ENCODE measurements at places on chromosomes 11 and 22.

DNA sequence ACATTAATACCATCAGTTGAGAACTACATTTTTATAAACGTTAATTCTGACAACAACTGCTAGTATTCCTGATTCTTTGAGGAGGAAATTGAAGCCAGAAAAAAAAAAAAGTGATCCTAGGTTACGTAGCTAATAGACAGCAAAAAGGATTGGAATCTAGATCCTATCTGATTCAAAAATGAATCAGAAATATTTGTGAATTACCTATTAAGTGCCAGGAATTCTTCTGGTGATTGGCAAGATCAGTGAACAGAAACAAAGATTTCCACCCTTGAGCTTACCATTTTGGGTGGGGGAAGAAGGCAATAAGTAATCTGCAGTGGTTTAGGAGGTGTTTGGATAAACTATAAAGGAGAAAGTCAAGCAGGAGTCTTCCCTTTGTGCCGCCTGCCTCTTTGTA lies 63.9 kb upstream of the LARGE1 start:
- no peak for DNase-seq

- DNase-seq: no peak
Observed at GRCh38 chr11:102921587-102922220, 33.8 kb downstream of the MMP13 start.

DNA sequence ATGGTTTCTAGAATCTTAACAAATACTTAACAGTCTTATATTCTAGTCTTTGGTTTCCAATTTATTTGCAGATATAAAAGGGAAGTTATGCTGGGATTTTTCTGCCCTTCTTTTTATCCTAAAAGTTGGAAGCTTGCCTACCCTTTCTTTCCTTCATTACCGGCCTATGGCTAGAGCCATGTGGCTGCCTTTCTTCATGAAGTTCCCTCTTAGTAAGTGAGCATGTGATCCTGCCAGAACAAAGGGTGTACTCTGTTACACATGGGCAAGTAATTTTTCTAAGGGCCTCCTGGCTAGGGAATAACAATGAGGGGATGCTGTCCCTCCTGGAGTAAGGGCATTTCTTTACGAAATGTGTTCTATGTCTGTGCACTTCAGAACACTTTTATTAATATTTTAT lies 252.1 kb upstream of the PITPNB start:
- DNase-seq: no peak

- no peak for DNase-seq
Observed at GRCh38 chr11:44005956-44006355, 41.8 kb upstream of the ACCSL start.

GRCh38 chr11:1127664-1128162 lies 30.0 kb upstream of the MUC5AC start:
- DNase-seq: no peak
